Central memory CD4-positive, alpha-beta T cell (primary cell): ENCODE measurements at places on chromosomes 3 and 15.

DNA sequence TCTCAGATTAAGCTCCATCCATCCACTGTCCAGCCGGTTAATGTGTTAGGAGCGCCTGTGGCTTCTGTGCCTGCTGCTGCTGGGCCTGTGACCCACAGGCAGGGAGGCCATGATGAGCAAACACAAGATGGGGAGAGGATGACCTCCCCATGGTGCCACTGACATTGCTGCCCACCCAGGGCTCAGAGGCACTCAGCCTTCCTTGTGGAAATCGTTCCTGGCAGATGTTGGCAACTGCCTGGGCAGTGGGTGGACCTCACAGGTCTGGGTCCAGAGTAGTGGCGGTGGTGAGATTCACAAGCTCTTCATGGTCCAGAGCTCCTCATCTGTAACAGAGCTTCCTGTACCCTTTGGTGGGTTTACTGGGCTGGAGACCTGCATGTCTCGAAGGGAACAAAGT, 38.6 kb downstream of the SCN5A start:
- DNase-seq, result no peak

- DNase-seq, result no peak
These were observed 14.6 kb downstream of the CAPN7 start for GRCh38 chr3:15220661-15221060.

DNA sequence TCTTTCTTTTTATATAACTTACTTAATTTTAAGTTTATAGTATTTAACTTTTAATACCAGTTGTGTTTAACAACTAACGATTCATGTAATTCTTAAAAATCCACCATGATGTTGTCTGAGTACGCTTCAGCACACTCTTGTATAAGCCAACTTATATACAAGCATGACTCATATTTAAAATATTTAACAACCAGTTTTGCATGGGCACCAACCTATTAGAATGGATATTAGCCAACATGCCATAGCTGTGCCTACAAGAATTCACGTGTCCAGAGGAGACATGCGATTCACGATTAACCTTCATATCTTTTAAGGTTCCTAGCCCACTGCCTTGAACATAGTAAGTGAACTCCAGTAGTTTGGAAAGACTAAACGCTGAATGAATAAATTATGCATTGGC, 1023.2 kb downstream of the TBL1XR1 start:
- DNase-seq, result no peak

GRCh38 chr3:113758389-113759024, 11.7 kb downstream of the ATP6V1A start:
- no peak for DNase-seq
